ENCODE measurements at places on chromosomes 2 and 18.

GRCh38 chr2:74228772-74229171, 30.4 kb downstream of the MTHFD2 start:
- no peak for DNase-seq

DNA sequence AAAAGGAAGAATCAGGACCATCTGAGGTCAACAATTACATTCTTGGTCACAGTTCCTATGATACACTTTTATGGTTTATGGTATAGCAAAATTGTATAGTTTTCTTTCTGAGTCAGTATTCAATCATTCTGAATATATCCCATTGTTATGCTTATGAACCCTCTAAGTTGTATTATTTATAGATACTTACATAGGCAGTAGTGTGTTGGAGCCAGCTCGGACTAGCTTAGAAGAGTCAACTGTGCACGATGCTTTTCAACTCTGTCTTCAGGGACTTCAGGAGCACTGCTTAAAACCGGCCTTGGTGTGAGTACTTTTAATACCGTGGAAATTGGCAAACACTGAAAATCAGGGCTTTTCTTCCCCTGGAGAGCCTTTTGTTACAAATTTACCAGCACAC, 215.7 kb downstream of the IKZF2 start:
- no peak for DNase-seq

- no peak for DNase-seq
Observed at GRCh38 chr2:222447131-222447530, 22.8 kb downstream of the SGPP2 start.

- DNase-seq: no peak
Observed at GRCh38 chr2:40202798-40203400, 249.0 kb downstream of the SLC8A1 start.

- no peak for DNase-seq
Observed at GRCh38 chr18:77151772-77152520, 19.4 kb upstream of the MBP start.

GRCh38 chr2:129796225-129796624, 183.2 kb upstream of the RAB6C start:
- no peak for DNase-seq

GRCh38 chr2:184154438-184154837, 443.9 kb upstream of the ZNF804A start:
- no peak for DNase-seq

GRCh38 chr2:158095269-158095668, 6.4 kb upstream of the UPP2 start:
- no peak for DNase-seq

DNA sequence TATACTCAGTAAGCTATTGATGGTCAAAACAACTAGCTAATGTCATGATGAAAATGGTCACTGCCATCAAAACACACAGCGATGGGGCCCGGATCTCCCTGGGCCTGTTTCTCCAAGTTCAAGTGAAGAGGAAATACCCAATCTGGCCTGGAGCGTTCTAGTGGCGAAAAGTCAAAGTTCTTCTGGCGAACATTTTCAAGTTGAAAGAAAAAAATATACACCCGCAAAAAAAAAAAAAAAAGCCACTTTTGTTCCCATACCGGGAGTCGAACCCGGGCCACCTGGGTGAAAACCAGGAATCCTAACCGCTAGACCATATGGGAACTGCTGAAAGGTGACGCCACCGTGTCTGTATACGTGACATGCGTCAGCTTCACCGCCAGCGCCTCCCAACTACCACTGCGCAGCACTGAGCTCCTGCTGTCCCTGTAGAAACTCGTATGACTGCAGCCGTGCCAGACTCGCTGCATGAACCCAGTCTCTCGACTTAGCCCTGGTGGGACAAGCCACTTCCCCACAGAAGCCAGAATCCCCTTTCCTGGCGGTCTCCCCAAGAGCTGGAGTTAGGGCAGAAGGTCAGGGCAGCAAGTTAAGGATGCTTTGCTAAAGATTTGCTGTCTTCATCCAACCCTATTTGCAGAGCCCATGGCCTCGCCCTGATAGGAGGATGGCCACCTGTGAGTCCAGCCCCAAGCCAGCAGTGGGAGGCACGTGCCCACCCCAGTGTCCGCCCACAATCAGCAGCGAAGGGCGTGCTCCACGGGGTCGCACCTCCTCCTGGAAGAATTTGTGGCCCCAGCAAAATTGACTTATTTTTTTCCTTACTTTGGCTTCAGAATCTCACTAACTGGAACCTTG, 5.6 kb upstream of the IMP4 start:
- DNase-seq: peak; percentile 25

DNA sequence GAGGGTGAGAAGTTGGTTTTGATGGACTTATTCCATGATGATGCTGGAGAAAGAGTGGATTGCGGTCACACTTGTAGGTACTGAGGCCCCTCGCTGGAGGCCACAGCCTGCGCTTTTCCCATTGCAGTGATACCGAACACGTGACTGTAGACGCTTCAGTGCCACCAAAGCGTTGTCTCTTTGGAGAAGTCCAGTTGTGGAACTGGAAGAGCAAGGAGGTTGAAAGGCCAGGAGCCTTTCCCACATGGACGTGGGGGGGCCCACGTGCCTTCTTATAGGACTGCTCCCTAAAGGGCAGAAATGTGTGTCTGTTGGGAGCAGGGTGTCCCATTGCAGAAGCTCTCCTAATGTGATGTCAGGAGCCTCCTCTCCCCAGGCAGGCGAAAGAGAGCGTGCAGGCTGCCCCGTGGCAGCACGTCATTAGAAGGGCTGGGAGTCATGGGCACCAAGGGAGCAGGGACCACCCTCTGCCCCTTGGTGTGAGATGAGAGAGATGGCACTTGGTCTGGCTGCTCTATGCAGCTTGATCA, 31.5 kb downstream of the LPIN1 start:
- DNase-seq: no peak

DNA sequence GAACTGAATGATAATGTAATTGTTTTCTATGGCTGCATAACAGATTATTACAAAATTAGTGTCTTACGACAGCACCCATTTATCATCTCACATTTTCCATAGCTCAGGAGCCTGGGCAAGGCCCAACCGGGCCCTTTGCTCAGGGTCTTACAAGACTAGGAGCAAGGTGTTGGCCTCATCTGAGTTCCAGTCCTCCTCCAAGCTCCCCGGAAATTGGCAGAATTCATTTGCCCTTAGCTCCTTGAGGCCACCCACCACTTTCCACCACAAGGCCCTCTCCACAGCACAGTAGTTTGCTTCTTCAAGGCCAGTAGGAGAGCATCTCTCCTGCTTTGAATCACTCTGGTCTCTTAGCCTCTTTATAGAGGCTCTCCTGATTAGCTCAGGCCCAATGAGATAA, 89.2 kb upstream of the SALL3 start:
- no peak for DNase-seq

GRCh38 chr2:150125708-150126107, 361.8 kb downstream of the RND3 start:
- DNase-seq: no peak

DNA sequence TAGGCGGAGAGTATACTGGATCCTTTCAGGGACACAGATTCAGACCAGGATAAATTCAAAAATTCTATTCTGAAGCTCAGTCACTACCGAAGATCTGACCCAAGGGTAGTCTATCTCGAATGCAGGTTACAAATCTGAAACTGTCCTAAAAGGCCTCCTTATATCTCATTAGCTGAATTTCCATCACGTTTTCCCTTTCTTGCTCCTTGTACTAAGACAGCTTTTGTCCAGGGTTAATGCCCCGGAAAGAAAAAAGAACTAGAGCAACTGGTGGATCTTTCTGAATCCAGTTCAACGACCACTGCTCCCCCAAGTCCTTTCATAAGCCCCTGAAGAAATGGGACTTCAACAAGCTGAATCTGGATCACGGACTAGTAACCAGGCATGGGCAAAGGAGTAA, 97.5 kb upstream of the CCDC85A start:
- DNase-seq: no peak

DNA sequence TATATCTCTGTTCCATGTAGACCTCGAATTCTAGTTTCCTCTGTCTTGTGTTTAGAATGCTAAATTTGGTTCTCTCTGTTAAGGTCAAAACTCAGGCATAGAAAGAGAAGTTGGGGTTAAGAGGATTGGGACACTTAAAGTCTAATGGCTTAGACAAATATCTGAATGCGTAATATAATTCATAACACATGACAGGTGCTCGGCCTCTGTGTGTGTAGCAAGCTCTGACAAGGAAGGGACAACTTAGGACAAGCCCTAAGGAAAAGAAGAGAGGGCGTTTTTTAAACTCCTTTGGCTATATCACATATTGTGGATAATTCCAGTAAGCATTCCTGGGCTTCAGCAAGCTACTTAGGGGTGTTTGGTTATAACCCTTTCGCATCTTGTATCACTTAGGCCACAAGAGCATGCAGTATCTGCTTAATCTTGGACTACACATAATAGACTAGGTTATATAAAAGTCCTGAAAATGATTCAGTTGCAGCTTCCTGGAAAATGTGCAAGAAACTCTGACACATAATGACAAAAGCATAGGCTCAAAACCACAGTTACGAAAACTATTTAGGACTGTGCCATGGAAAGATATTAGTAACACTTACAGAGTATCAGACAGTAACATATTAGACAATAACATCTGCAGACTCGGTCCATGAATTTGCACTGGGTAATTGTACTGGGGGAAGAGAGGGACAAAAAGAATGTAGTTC, 16.1 kb upstream of the CREB1 start:
- no peak for DNase-seq

GRCh38 chr2:157463002-157463401, 19.1 kb upstream of the CYTIP start:
- no peak for DNase-seq

DNA sequence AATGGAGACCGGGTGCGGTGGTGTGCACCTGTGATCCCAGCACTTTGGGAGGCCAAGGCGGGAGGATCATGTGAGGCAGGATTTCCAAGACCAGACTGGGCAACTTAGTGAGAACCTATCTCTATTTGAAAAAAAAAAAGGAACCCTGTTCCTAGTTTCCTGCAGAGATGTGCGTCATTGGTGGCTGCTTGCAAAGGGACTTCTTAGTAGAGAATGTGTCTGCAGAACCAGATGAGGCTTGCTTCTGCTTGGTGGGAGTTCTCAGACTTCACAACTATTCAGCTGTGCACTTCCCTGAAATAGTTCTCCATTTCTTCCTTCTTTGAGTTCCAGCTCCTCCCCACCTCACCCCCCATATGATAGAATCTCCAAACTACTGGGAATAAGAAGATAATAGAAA, 22.3 kb downstream of the ZCCHC2 start:
- no peak for DNase-seq

DNA sequence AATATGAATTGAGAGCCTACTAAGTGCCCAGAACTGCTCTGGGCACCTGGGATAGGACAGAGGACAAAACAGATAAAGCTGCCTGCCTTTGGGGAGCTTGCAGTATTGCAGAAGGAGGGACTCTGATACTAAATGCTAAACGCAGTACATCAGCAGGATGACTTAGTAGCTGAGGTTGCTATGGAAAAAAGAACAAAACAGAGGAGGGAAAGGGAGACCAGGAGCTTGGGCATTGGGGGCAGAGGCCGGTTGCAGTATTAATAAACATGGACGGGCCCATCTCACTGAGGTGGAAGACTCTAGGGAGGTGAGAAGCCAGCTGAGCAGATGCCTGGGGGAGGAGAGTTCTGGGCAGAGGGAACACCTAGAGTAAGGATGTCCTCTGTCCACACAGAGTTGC, 66.1 kb upstream of the SP3 start:
- DNase-seq: no peak

DNA sequence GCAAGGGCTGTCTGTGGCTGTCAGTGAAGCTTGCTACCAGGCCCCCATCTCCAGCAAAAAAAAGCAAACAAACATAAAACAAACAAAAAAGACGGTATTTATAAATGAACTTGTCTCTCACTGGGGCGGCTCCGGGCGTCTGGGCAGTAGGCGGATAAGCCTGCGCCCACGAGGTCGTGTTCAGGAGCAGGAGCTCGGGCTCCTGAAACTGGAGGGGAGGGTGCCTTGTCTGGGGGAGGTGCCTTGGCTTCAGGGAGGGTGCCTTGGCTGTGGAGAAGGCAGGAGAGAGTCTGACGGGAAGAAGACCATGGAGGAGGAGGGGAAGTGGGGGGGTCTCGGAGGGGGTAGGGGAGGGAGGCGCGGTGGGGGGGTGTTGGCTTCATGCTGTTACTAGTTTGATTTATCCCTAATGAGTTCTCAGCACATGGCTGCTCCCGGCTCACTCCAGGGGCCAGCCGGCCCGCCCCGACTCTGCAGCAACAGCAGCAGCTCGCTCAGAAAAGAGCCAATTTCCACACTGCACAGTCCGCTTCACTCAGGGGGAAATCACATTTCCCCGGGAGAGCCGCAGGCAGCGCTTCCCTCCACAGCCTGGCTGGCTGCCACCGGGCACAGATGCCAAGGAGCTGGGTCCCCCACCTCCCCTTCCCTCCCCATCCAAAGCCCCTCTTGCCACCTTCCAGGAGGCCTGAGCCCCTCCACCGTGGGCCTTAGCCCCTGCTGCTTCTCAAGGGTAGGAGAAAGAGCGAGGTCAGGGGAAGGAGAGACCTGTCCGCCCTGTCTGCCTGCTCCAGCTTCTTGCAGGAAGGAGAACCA, 38.7 kb downstream of the PSD4 start:
- DNase-seq: no peak

DNA sequence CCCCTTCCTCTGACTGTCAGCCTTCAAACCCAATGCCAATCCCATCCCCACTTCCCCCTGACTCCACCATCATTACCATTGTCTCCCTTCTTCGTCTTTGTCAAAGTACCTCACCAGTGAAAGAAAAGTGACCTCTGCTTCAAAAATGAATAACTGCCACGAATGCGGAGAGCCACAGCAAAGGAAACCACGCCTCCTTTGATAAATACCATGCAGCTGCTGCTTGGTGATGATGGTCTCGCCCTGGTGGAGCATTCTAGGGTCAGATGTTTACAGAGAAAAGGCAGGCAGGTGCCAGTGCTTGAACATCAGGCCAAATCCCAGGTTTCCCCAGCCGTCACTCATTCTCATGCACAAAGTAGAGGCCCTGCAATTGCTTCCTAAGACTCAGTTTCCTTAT, 162.2 kb downstream of the BCL11A start:
- no peak for DNase-seq

DNA sequence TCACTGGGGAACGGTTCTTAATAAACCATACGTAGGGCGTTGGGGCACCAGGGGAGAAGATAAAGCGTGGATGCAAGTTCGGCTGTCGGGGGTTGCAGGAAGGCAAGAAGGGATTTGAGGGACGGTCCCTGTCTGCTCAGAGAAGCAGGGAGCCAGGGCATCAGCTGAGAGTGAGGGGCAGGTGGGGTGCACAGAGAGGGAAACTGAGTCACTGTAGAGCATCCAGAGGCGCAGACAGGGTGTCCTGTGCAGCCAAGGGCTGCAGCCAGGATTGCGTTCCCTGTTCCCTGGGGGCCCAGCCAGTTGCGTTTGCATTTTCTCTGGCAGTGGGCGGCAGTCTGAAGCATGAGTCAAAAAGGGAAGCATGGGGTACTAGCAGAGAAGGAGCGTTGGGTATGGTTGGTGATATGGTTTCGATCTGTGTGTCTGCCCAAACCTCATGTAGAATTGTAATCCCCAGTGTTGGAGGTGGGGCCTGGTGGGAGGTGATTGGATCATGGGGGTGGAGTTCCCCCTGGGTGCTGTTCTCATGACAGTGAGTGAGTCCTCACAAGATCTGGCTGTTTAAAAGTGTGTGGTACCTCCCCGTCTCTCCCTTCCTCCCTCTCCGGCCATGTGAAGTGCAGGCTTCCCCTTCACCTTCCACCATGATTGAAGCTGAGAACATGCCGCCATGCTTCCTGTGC, 202.9 kb downstream of the NDUFA10 start:
- DNase-seq: no peak

All from CD4-positive, alpha-beta T cell treated with Interleukin-15 for 4 hours (primary cell).